ENCODE measurements at places on chromosomes 3 and 15. TPM values are rescaled to one million over a fixed set of nuclear protein-coding genes. Genes with fewer than 3 reads are reported as not detected.

The IVD gene
- 62.1 TPM for polyA plus RNA-seq

The LDHAL6B gene
- polyA plus RNA-seq = 0.36 TPM

The PLA1A gene
- 8.4 TPM for polyA plus RNA-seq

The HIGD1A gene
- 132 TPM for polyA plus RNA-seq

The TUSC7 gene
- polyA plus RNA-seq = not detected

The MASP1 gene
- 10.2 TPM for polyA plus RNA-seq

The ZSCAN2 gene
- 29.0 TPM for polyA plus RNA-seq

DNA sequence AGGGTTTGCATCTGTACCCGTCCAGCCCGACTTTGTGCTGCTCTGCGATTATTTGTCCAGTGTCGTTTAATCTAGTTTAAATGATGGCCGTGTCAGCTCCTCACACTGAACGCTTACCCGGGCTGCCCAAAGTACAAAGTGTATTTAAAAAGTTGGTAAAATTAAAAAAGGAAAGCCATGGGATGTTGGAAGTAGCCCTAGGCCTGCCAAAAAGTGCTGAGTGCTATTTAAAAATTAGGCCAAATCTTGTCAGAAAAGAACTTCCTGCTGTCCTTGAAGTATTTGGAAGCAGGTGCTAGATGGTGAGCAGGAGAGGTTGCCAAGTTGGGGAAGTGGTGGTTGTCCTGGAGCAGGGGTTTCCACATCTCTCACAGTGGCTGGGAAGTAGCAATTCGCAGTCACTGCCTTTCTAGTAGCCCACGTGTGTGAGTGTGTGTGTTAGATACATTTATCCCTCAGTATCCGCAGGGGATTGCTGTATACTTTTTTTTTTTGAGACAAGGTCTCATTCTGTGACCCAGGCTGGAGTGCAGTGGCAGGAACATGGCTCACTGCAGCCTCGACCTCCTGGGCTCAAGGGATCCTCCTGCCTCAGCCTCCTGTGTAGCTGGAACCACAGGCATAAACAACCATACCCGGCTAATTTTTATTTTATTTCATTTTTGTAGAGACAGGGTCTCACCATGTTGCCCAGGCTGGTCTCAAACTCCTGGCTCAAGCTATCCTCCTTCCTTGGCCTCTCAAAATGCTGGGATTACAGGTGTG is 664 bp downstream of the PPCDC start:
- no peak for DNase-seq

- no peak for DNase-seq
Observed at GRCh38 chr15:80834906-80835305, 55.7 kb downstream of the CEMIP start.

- DNase-seq = no peak
Observed at GRCh38 chr3:107813026-107813425, 277.8 kb downstream of the CD47 start.

The STRIT1 gene
- polyA plus RNA-seq = 1.6 TPM

DNA sequence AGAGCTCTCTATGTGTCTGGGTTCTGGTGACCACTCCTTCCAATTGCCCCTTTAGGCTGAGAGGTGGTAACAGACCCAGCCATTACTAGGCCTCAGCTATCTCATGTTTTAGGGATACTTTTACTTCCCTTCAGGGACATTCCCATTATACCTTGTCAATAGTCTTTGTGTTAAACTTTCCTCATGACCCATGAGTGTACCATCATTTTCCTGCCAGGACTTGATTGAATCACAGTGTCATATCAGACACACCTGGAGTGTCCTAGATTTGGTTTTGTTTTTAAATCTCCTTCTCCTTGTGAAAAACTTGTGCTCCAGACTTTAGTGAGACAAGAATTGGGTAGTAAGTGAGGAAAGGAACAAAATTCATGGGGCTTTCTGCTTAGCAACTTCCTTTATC is 136.6 kb downstream of the KCNAB1 start:
- DNase-seq = no peak

GRCh38 chr3:154129625-154130024 is 8.4 kb downstream of the ARHGEF26 start:
- no peak for DNase-seq

GRCh38 chr3:172038798-172039435 is 461 bp upstream of the FNDC3B start:
- no peak for DNase-seq

DNA sequence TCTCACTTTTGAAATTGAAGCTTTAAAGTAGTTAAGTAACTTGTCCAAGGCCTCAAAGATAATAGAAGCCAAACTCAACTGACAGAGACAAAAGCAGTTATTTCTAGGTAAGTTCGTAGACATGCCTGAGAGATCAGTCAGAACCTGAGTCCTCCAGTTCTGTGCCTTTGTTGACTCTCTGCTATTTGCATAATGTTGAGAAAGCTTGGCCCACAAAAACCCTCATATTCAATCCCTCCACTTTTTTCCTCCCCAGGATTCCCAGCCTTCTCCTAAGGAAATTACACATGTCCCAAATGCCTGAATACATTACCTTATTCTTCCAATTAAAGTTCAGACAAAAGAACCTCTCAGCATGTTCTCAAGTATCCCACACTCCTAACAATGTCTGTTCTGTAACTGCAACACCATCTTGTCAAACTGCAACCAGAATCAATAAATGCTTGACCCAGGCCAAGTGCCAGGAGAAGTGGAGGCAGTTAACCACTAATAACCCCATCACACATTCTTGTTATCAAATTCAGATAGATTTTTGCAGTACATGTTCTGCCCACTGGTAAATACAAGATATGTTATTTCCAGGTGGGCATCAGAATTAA is 217.8 kb downstream of the LRRC3B start:
- no peak for DNase-seq

- no peak for DNase-seq
Observed at GRCh38 chr15:90259524-90259923, 5.9 kb upstream of the NGRN start.

The TM4SF1 gene
- polyA plus RNA-seq = 56.7 TPM

The NDN gene
- 83.9 TPM for polyA plus RNA-seq

DNA sequence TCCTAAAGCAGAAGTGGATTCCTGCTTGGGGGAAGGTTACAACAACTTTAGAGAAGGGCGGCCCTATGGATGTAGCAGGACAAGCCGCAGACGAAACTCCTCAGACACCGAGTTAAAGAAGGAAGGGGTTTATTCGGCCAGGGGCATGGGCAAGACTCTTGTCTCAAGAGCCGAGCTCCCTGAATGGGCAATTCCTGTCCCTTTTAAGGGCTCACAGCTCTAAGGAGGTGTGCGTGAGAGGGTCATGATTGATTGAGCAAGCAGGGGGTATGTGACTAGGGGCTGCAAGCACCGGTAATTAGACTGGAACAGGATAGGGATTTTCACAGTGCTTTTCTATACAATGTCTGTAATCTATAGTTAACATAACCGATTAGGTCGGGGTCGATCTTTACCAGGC is 879 bp upstream of the PDHB start:
- DNase-seq = no peak

DNA sequence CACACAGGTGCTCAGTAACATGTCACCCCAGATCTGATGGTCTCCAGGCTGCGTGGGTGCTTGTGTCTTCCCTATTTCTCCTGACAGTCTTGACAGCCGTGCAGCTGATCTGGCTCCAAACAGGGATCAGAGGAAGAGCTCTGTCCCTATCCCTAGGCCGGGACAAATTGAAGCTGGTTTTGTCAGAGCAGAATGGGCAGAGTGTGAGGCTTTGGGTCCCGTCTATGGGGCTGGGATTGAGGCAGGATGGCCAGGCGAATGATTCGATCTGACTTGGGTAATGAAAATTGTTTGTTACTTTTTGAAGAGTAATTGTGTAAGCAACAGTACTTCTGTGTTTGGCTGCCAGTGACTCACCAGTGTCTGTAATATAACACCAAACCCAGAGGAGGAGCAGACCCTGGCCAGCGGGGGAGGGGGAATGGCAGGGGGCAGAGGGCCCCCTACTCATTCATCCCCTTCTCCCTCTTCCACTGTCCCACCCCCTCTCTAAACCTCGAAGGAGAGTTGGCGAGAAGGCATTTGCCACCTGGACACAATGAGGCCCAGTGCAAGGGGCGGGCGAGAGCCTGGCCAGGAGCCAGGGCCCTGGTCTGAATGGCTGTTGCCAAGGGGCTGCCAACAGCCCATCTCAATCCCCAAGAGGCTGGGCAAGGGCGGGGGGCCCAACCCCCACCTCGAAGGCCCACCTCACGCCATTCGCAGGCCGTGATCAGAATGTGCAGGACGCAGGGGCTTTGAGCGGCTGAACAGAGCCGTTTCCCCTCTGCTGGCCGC is 4.9 kb upstream of the MAGEF1 start:
- peak; percentile 75 for DNase-seq

DNA sequence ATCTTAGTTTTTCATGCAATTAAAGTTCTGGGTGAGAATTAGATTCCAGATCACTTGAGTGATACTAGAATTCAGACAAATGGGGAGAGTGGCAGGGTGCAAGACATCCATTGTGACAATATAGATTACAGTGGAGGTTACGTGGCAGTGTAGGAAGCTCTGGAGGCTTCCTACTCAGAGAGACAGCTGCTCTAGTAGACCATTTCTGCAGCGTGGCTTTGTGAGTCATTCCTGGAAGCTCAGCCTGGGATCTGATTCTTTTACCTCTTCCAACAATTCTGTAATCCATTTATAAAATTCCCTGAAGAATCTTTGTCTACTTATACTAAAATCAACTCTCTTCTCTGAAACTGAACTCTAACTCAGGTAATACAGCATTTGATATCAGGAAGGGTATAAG is 90.4 kb upstream of the ASB14 start:
- no peak for DNase-seq

The NR1D2 gene
- polyA plus RNA-seq = 39.6 TPM

The SNTN gene
- not detected for polyA plus RNA-seq

- DNase-seq = no peak
Observed at GRCh38 chr3:62727536-62727935, 147.7 kb downstream of the CADPS start.

The KLF15 gene
- polyA plus RNA-seq = 13.6 TPM

GRCh38 chr3:21059404-21059803 is 691.6 kb downstream of the ZNF385D start:
- no peak for DNase-seq

DNA sequence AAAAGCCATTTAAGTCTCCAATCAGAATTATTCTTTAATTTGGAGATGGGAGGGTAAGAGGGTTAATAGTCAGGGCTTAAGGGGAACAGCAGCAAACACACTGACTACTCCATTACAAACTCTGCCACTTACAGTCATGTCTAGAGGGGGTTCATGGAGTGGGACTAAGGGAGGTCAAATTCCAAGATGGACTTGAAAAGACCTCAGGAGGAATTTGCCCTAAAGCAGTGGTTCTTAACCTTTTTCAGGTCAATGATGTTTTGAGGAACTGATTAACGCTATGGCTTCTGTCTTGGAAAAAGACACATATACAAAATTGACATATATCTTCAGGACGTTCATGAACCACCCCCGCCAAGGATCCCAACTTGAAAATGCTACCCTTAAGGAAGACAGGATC is 13.9 kb downstream of the GOLIM4 start:
- no peak for DNase-seq

GRCh38 chr3:27452368-27453090 is 31.7 kb downstream of the SLC4A7 start:
- peak; percentile 36 for DNase-seq

DNA sequence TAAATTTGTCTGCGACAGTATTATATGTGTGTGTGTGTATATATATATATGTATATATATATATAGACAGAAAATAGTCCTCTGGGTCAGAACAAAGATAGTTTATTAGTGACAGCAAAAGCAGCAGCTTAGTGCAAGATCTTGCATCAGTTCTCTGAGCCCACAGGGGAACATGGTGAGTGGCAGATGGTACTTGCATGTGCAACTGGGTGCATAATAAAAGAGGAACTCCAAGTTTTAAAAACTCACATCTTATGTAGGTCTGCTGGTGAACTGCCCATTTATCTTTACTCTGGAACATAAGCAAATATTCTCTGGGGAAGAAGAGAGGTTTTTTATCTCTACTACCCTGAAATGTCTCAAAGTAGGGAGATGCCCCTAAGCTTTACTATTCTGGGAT is 276.4 kb downstream of the POLQ start:
- DNase-seq = no peak

DNA sequence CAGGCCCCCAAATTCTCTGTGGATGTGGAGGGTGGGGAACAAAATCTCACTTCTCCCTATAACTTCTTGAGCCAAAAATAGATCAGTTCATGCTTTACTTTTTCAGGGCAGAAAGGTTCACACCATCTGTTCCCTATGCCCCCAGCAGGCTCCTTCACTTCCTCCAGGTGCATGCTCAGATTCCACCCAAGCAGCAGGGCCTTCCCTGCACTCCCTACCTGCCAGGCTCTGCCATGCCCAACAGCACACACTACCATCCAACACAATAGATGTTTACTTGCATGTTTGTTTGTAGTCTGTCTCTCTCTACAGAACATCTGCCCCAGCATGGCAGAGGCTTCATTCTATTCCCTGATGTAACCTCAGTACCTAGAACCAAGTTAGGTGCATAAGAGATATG is 43.3 kb downstream of the GABRB3 start:
- no peak for DNase-seq

- DNase-seq = no peak
Observed at GRCh38 chr15:77830051-77830468, 197.3 kb upstream of the LINGO1 start.

GRCh38 chr3:120125992-120126391 is 31.7 kb upstream of the GSK3B start:
- no peak for DNase-seq

The XYLB gene
- 14.5 TPM for polyA plus RNA-seq

- peak; percentile 52 for DNase-seq
Observed at GRCh38 chr3:132399054-132399929, 18.0 kb upstream of the DNAJC13 start.

Measured in renal pelvis (tissue), 12 donors.